ENCODE measurements at places on chromosomes 3 and 15. TPM values are rescaled to one million over a fixed set of nuclear protein-coding genes. Genes with fewer than 3 reads are reported as not detected.
A peak's percentile ranks its signal among the peaks of the same experiment; 100 is the strongest.

DNA sequence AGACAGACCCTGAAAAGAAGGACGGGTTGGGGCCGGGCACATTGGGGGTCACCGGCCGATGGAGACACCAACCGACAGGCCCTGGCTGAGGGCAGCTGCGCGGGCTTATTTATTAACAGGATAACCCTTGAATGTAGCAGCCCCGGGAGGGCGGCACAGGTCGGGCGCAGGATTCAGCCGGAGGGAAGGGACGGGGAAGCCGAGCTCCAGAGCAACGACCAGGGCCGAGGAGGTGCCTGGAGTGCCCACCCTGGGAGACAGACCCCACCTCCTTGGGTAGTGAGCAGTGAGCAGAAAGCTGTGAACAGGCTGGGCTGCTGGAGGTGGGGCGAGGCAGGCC is 2.2 kb upstream of the LSMEM2 start:
- no peak for DNase-seq

Gene KBTBD13
- total RNA-seq, result not detected

GRCh38 chr3:62571916-62572315 is 198.6 kb upstream of the FEZF2 start:
- DNase-seq, result no peak

Gene TP63
- not detected for total RNA-seq

- no peak for DNase-seq
Measured at GRCh38 chr15:56042031-56042430, 48.6 kb upstream of the NEDD4 start.

DNA sequence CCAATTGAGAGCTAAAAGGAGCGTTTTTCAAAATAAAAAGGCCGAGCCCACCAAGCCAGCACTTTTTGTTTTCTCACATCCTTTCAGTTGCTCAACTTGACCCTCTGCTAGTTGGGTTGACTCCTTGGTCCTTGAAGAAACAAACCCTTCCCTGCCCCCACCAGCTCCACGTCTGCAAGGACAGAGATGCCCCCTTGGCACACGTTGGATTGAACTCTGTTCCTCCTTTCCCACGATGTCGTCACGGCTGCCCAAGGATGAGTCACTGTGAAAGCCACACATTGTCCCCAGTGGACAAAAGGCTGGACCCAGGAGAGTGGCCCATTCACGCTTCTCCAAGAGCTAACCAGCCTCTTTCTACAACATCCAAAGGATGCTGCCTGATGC is 43.0 kb upstream of the SPATA12 start:
- DNase-seq, result peak; percentile 36

DNA sequence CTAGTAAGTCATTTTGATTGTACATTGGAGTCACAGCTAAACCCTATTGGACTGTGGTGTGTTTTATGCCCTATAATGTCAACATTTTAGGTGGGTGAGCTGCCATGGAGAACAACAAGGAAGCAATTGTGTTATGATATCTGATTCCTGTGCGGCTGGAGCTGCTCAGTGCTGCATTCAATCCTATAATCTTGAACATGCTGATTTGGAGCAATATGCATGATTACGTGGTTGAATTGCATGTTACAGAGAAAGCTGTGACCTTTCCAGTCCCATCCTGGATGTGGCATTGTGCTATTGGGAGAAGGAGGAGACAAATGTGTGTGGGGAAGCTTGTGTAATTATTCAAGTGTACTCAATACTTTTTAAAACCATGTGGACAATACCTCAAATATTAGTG is 20.1 kb upstream of the C3orf49 start:
- DNase-seq, result no peak

- DNase-seq, result peak; percentile 79
Measured at GRCh38 chr3:45226206-45226915, at the start of gene TMEM158. TSS of gene TMEM158 (minus strand) at chr3:45226287. CDS start at chr3:45226027, 260 bp downstream.

Gene SCAANT1
- 1.7 TPM for total RNA-seq

Gene CGNL1
- total RNA-seq, result 6.1 TPM

Gene CAPN3
- total RNA-seq, result 1.8 TPM

Gene DUOX1
- total RNA-seq, result not detected

Gene RPL32
- total RNA-seq, result 1,244 TPM

DNA sequence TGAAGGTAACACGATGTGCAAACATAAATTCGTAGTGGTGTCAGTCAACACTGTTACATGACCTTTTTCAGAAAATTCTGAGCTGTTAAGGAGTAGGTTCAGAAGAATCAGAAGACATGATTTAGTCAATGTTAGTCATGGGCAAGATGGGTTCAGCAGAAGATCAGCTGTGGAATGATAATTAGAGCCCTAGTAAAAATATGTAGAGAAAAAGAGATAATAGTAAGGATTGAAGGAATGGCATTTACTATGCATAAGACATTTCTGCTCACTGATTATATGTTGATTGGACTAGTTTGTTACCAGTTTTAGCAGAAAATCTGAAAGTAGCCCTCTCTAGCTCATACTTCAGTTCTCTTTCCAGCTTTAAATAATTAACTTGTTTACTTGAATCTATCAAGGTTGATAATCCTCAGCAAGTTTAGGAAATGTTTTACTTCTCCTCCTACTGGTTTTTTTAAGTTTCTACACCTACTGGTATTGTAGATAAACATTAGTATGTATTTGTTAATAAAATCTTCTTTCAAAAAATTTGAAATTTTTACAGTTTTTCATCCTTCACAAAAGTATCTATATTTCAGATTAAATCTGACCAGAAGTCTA is 98.6 kb downstream of the ALCAM start:
- DNase-seq, result no peak

Gene MYL3
- 0.50 TPM for total RNA-seq

DNA sequence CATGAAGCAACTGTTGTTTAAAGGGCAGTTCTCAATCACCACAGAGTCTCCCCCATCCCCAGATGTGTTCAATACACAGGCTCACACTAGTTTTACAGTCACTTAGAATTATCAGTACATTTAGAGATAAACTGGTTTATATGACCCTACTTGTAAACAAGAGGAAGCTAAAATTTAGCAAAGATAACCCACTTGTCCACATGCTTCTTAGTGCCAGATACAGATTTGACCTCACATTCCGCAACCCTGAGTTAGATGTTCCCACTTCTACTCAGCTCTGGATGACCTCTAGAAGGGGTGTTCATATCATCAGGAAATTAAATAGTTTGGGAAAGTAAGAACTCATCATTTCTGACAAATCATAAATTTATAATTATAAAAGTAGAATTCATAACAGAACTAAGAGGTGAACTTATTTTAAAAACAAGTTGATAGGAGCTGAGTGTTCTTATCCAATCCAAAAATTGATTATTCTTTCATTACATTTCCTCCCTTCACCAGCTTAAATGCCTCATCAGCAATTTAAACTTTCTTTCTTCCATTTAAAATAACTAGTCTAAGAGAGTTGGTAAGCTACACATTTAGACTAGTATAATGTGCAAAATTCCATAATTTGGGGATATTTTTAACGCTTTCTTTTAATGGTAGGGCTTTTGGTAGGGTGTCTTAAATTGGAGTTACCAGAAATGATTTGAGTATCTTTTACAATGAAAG is 131.2 kb downstream of the FBN1 start:
- DNase-seq, result no peak

Gene GNAI2
- total RNA-seq, result 238 TPM

Gene ARPP19
- 63.4 TPM for total RNA-seq

GRCh38 chr3:62134061-62134496 is 239.3 kb downstream of the FEZF2 start:
- DNase-seq, result peak; percentile 27

DNA sequence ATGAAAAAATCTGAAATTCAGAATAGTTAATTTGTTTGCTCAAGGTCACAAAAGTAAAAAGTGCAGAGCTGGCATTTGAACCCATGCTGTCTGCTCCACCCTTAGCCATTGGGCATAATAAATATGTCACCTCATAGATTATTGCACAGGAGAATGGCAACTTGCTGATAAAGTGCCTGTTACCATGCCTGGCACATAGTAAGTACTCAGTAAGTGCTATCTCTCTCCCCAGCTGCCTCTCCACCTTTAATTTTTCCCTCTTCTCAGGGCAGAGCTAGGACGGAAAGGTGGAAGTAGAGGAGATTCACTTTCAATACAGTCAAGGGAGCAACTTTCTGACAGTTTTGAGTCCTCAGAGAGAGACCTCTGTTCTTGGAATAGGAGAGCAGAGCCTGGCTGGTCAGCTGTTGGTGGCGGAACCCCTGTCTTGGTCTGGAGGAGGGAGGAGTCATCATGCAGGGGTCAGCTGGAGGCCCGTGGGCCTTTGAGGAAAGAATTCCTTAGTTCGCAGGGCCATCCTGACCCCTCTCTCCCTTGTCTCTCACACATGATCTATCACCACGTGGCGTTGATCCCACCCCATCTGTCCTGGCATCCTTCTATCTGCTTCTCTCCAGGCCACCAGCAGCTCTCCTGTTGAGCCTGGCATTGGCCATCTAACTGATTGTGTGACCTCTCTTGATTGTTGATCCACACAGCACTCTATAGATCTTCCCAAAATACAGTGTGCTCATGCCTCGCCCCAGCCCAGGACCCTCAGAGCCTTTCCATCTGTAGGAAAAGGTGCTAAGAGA is 149.3 kb downstream of the RPLP1 start:
- DNase-seq, result no peak

DNA sequence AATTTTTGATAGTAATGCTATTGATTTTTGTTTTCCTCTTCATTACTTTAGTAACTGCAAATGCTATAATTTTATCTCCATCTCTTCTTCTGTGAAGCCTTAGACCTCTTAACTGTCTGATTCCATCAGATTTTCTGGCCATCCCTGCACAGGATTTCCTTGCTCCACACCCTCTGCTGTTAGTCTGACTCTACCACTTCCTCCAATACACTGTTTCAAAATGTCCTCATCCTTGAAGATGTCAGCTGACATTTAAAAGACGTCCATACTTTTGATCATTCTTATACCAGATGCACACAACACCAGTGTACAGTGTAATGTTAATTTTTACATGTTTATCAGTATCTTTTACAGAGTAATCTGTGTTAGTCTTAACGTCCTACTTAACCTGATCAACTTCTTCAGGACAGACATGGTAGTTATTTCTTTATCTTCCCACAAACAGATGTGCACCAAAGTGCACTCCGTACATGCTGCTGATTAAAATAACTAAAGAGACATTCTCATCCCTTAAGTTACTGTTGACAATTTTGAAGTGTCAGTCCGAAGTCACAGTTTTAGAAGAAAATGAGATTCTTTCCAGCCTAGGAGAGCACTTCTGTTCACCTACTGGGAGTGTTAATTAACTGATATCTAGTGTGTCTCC is 102.4 kb upstream of the RASGRP1 start:
- DNase-seq, result no peak

DNA sequence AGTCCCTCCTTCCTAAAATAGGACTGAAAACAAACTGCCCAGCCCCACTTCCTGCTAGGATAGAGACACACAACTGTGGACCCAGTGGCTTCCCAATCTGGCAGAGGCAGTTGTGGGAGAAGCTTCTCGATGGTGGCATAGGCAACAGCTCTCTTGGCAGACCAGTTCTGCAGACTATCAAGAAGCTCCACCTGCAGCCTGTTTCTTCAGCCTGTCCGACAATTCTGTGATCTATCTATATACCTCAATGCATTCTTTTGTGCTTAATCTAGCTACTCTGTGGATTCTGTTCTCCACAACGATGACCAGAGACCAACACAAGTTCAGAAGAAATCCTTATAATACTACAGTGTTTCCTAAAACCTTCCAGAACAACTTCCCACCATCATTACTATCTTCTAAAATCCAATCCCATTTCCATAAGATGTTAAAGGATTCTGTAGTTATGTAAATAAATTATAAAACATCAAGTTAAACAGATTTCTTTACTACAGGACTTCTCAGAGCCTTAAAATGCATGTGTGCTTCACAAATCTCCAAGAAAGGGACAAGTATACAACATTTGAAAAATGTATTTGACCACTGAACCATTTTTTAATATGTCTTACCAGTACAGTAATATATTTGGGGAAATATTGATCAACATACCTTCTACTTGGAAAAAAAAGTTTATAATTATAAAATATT is 57.7 kb downstream of the IGF2BP2 start:
- DNase-seq, result no peak

- DNase-seq, result no peak
Measured at GRCh38 chr3:9008550-9009255, 45.4 kb upstream of the RAD18 start.

GRCh38 chr3:184379358-184380184 is at the start of gene CHRD:
TSS of gene CHRD (plus strand) at chr3:184380054. CDS start at chr3:184380319, 265 bp downstream.
- no peak for DNase-seq

Gene SLC22A14
- total RNA-seq, result 0.17 TPM

GRCh38 chr3:111229301-111229700 is 157.7 kb downstream of the NECTIN3 start:
- no peak for DNase-seq

Gene VIPR1
- not detected for total RNA-seq
